ENCODE measurements at places on chromosomes 13 and 19.
A peak's percentile ranks its signal among the peaks of the same experiment; 100 is the strongest.

DNA sequence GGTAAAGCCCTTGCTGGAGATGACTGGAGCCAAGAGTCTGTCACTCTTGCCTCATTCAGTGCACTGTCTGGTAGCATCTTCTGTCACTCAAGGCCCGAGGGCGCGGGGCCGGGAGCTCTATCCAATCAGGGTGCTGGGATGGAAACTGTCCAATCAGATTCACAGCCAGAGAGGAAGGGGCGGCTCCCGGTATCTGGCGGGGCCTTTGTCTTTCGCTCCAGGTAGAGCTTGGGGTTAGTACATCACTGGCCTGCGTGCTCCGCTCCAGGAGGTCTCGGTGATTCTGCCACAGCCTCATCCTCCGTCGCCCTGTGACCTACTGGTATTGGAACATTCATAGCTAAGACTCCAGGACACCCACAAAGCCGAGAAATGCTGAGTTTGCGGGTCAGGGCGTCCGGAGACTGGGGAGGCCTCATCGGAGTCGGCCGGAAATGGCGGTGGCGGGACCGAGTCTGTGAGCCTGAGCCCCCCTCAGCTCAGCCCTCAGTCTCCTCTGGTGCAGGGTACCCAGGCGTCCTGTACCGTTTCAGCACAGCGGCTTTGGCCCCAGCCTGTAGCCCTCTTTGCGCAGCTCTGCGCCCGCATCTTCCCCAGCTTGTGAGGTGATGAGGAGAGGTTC, 20.6 kb upstream of the ZNF430 start:
- DNase-seq = peak; percentile 89

GRCh38 chr13:76668141-76668540, 218.1 kb downstream of the KCTD12 start:
- DNase-seq = no peak

DNA sequence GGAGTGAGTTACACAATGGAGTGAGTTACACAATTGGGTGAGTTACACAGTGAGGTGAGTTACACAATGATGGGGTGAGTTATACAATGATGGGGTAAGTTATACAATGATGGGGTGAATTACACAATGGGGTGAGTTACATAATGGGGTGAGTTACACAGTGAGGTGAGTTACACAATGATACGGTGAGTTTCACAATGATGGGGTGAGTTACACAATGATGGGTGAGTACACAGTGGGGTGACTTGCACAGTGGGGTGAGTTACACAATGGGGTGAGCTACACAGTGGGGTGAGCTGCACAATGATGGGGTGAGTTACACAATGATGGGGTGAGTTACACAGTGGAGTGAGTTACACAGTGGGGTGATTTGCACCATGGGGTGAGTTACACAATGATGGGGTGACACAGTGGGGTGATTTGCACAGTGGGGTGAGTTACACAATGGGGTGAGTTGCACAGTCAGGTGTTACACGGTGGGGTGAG, 52.5 kb upstream of the GAS6 start:
- no peak for DNase-seq

GRCh38 chr19:38543807-38544568, 73.8 kb downstream of the MAP4K1 start:
- DNase-seq = no peak

GRCh38 chr13:106432636-106433035, 102.8 kb downstream of the EFNB2 start:
- DNase-seq = no peak
